ENCODE measurements at places on chromosomes 5 and 9. TPM values are rescaled to one million over a fixed set of nuclear protein-coding genes. Genes with fewer than 3 reads are reported as not detected.

- no peak for DNase-seq
Observed at GRCh38 chr5:128341056-128341455, 197.0 kb downstream of the FBN2 start.

The NEUROG1 gene
- total RNA-seq = not detected

The PCSK1 gene
- total RNA-seq = not detected

DNA sequence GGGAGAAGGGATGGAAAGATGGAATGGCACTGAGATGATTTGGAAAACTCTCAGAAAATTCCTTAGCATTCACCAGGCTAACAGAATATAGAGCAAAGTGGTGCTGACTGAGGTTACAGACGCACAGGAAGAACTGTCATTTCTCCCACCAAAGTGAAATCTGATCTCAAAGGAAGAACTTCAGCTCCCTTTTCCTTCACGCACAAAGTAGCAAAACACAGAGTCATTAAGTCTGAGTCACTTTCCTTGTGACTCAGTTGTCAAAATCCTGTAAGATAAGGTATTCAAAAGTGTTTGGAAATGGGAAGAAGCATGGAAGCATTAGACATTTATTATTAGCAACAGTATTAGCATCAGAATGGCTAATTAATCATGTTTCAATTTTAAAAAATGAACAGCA is 11.7 kb downstream of the MPDZ start:
- DNase-seq = no peak

The CCNO gene
- total RNA-seq = not detected

The PTGER4 gene
- 36.5 TPM for total RNA-seq

DNA sequence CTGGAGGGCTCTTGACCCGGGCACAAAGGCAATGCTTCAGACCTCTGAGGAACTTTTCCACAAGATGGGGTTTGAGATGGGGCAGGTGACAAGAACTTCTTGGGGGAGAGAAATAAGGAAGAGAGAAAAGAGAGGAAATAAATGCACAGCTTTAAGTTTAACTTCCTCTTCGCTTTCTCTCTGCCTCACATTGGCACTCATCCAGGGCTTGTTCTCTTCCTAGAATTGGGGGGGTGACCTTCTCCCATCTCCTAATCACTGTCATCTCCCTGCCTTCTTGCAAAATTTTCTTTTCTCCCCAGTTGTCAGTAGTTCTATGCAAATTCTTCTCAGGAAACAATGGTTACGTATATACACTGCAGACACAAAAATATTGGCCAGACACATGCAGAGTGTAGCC is 19.1 kb upstream of the ADCY2 start:
- DNase-seq = no peak

The C9orf50 gene
- 0.34 TPM for total RNA-seq

DNA sequence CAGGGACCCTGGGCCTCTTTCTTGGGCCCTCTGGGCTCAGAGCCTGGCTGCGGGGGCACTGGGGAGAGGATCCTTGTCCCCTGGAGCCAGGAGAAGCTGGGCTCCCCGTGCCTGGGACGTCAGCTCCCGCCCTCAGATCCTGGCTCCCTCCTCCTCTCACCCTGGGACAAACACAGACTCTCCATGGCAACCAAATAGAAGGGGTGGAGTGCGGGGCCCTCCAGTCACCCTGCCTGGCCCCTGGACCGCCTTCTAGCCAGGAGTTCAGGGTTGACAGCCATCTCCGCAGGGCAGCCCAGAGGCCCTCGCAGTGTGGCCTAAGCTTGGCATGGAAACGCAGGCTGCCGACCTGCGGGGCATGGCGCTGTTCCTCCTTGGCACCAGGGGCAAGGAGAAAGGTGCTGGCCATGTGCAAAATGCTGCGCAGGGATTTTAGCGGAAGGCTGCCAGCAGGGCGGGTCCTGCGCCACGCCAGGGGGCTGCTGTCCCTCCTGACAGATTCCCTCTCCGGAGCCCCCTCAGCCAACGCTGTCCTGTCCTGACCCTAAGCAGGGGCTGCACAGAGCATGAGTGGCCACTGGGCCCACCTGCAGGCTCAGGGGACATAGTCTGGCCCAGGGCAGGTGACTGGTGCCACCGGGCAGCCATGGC is 1.0 kb downstream of the ZDHHC11 start:
- no peak for DNase-seq

- no peak for DNase-seq
Observed at GRCh38 chr5:112682621-112683061, 55.0 kb upstream of the APC start.

Measured in esophagus muscularis mucosa (tissue), 4 donors.